ENCODE measurements at places on chromosomes 1 and 21.

- DNase-seq: peak; percentile 60
Measured at GRCh38 chr1:161085165-161085564, 4.2 kb downstream of the NECTIN4 start.

DNA sequence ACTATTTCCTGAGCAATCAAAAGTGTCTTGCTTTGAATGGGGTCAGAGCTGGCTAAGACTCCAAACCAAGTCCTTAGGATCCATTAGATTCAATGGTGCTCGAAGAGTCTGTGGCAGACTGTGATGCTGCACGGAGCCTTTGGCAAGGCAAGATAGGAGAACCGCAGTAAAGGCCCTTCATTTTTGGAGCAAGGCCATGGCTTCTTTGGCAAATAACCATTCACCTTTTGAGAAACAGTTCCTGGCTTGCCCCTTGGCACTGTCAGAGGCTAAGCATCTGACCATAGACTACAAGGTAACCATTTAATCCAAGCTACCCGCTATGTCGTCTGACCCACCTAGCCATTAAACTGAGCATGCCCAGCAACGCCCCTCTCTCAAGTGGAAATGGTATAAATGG, 45.2 kb downstream of the EDN2 start:
- no peak for DNase-seq

DNA sequence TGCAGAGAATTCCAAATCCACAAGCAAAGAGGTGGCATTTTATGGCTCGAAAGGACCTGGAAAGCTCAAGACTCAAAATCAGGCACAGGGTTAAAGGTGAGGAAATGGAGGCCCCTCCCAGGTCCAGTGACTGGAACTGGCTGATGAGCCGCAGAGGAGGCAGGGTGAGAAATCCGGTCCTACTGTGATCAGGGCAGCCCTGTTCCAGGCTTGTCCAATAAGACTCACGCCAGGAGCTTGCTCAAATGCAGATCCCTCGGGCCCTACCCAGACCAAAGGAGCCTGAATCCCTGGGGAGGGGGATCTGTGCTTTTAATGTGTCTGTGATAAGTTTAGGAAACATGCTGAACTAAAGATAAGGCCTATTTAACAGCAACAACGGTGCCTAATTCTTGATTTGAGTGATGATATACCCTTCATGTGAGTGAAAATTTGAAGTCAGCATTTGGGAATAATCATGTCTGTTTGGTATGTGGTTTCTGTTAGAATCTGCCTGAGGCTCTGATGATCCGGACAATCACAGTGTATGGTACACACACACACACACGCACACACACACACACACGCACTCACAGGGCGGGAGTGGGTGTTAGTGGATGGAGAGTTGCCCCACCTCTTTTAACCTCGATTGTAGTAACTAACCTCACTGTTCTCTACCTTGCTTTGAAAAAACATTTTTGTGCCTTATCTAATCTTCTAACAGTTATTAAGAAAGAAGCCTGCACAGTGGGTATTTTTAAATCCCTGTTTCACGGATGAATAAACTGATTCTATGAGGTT, 54.1 kb upstream of the LYST start:
- DNase-seq: no peak

GRCh38 chr1:116874733-116875249, 34.9 kb upstream of the PTGFRN start:
- DNase-seq: no peak

DNA sequence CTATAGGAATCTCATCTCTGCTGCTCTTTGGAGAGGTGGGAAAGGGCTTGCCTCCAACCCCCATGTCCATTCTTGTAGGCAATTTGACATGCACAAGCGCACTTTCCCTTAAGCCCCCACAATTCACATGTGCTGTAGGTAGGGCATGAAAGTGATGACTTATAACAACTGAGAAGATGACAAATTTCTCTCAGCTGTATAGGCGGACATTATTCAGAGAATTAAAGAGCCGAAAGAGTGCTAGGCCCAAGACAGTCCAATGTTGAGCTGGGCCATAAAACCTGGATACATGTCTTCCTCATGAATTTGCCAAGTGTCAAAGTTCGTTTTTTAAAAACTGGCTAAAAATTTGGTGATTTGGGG, 106.3 kb upstream of the LYPLAL1 start:
- DNase-seq: no peak

DNA sequence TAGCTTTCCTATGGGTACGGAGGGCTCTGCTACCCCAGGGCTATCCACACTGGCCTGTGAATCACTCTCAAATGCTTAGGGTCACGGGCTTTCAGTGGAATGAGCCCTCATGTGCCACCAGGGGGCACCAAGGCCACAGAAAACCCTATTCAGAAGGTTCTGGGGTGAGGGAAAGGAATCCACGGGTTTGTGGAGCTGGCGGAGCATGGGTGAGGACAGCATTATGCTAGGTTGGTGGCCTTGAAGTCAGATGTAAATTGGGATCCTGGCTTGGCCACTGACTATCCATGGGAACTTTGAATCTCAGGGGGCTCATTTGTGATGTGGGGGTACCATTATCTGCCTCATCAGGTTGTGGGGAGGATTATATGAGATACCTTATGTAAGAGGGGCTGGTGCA, 5.1 kb upstream of the LAMTOR5 start:
- peak; percentile 87 for DNase-seq

GRCh38 chr1:51758310-51758709, 120.2 kb downstream of the NRDC start:
- DNase-seq: no peak

All from NCI-H82 (cell line).